ENCODE measurements at places on chromosomes 6 and 20.

DNA sequence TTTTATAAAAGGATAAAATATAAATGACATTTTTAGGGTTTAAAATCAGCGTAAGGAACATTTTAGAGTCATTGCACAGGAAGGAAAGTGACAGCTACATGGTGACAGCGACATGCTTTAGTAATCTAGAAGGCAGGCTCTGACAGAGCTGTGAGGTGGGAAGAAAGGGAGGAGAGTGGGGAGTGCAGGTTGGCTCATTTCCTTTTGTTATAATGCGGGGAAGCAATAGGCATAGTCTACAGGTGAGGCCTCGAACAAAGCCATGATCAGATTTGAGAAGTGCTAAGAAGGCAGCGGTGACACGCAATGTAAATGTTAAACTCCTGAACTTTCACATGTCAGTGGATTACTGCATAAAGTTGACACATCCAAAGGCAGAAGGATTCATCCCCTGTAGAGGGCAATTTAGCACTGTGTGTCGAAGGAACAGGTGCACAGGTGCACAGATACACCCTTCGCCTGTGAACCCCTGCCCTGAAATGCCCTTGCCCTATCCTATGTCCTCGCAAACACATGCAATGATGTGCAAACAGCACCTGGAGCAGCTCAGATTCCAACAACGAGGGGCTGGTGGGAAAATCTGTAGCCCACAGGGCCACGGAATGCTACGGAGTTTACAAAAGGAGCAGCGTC, 32.4 kb upstream of the SMOC2 start:
- DNase-seq: no peak

DNA sequence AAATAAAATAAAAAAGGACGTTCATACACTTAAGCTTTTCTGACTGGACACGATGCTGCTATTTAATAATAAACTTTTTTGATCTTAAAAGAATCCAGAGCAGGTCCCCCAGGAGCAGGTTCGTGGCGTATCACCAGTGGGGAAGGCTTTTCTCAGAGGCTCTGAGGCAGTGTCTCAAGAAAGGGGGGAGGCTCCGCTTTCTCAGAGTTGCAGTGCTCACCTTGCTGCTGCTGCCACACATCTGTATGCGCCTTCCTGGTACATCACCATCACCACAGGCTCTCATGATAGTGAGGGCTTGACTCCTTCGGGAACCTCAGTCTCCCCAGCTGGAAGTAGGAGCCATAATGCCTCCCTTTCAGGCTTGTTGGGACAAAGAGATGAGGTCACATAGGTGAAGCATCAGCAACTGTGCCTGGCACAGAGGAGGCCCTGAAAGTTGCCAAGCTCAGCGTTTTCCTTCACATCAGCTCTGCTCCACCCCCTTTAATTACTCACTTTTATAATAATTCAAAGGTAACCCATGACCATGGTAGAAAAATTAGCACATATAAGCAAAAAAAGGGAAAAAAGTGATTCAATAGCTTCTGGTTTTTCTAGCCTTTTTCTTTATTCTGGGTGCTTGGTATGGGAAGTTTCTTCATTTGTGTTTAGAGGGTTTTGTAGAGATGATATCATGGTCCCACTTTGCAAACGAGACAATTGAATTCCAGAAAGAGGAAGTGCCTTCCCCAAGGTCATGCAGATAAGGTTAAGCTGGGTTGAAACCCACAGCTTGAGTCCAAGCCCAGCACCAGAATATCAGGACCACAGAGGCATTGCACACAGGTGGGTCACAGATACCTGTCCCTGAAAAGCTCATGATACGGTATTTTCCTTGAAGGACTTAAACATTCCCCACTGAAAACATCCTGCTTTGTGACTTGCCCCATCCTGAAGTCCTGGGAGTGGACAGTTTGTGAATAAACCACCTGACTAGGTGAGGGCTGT, 24.5 kb downstream of the SRSF3 start:
- no peak for DNase-seq

- DNase-seq: no peak
Observed at GRCh38 chr6:136769124-136769523, 23.2 kb downstream of the MAP3K5 start.

DNA sequence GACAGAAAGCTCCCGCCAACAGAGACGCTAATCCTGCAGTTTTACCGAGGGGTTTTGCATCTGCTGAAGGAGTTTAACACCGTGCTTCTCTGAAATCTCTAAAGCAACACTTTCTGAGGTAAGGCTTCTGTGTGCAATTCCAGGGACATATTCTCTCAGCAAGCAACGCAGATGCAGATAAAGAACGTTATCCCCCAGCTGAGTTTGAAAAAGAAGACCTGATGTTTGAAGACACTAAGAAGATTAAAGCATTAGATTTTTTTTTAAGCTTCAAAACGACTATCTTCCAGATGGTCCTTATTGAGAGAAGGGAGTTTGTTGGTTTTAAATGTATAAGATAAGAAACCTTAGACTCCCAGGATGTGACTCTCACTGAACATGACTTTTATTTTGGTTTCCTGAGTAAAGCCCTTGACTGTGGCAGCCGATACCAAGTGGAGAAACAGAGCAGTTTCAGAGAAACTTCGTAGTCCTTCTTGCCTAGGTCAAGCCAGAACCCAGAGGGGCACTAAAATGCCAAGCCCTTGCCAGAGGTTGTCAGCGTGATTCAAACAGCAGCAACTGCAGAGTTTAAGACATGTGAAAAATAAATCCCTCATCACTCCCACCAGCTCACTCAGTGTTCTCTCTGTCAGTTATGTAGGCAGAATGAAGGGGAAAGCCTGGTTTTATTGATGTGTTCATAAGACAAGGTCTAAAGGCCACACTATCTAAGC, 353.3 kb upstream of the CNR1 start:
- no peak for DNase-seq

DNA sequence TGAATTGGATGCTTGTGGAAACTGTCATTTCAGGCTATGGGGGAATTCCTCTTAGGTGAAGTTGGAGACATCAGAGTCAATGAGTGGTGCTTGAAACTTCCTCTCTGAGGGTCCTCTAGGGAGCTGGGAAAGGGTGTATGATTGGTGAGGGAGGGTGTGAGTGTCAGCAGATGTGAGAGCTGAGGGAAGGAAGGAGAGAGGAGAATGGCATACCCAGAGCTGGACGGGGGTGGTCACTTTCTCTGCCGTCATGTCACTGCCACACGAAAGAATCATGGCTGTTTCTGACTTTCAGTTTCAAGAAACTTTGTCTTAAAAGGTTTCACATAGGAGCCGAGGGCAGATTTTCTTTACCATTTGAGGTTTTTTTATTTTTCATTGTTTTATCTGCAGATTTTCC, 50.3 kb downstream of the DEK start:
- no peak for DNase-seq

- DNase-seq: no peak
Observed at GRCh38 chr6:131101911-131102680, 33.2 kb upstream of the AKAP7 start.

DNA sequence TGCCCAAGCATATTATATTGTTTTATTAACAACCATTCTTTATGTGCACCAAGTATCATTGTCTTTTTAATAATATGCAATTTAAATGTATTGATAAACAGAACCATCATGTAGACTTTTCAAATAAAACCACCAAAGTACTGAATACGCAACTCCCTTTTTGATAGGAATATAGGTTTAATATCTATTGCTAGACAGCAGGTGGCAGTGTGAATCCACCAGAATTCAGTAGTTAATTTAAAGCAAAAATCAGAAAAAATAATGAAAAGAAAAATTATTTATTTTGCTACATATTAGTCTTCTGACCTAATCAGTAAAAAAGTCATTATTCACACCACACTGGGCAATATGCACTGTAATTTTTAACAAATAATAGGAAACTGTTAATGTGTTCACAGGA, 143.7 kb downstream of the KLHL32 start:
- DNase-seq: no peak

- no peak for DNase-seq
Observed at GRCh38 chr6:130975325-130975724, 87.7 kb downstream of the EPB41L2 start.

DNA sequence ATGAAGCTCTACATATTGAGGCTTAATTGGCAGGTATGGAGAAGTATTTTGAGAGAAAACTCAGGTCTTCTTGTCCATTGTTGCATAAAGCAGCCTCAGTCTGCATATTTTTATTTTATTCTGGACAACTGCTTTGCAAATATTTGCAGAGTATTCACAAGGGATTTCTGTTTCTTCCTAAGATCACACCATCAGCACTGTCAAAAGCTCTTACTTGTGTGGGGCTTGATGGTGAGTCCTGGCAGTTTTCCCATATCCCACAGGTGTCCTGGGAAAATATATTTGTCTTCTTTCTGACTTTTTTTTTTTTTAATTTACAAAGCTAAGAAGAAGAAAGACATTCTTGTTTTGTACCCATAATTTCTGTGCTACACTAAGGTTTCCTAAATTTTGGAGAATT, 16.9 kb upstream of the MLIP start:
- DNase-seq: no peak

DNA sequence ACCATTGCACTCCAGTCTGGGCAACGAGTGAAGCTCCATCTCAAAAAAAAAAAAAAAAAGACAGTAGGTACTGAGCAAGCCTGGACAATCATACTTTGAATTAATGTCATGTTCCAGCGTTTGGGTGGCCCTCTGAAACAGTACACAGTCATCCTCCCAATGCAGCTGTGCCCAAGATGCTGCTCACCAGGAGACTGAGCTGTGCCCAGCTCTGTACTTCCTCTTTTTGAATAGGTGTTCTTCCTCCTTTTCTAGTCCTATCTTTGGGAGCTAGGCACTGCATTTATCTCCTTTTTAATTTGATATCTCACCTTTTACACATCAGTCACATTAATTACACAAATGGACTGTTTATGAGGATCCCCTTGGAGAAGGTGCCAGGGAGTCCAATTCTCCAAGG, 101.5 kb downstream of the RPP40 start:
- DNase-seq: no peak

- no peak for DNase-seq
Observed at GRCh38 chr20:44409132-44409600, 53.7 kb downstream of the HNF4A start.

DNA sequence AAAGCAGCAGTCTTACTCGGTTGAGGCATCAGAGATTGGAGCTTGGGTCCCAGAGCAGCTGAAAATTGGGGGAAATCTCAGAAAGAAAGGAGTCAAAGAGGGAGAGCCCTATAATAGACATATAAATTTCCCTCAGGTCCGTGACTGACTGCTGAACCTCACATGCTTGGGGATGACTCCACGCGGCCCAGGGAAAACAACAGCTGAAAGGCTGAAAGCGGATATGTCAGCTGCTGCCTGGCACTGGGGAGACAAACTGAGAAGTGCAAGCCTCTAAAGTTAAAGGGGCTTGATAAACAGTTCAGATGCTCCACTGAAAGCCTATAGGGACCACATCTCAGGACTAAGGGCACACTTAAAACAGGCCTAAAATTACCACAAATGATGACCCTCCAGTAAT, 255.9 kb upstream of the RIN2 start:
- DNase-seq: peak; percentile 46

DNA sequence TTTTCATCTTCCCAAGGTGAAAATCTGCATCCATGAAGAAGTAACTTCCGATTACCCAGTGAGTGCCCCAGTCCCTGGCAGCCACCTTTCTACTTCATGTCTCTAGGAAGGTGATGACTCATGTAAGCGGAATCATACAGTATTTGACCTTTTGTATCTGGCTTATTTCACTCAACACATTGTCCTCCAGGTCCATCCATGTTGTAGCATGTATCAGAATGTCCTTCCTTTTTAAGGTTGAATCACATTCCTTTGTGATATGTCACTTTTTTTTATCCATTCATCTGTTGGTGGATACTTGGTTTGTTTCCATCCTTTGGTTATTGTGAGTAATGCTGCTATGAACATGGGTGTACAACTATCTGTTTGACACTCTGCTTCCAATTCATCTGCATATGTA, 176.3 kb upstream of the CDYL start:
- DNase-seq: no peak

DNA sequence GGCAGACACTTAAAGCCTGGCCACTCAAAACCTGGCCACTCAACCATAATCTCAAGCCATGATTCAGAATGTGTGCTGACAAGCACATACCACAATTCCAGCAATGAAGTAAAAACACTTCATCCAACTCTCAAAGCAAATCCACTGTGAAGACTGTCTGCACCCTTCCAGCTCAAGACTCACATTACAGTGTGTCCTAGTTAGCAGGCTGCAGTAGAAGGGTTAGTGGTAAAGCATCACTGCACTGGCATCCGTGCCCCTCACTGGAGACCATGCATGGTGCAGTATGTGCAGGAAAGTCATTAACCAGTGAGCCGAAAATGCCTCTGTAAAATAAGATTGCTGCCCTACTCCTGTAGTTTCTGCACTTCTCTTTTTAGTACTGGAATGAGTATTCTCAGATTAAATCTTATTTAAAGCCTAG, 43.4 kb downstream of the SLC23A2 start:
- DNase-seq: no peak

DNA sequence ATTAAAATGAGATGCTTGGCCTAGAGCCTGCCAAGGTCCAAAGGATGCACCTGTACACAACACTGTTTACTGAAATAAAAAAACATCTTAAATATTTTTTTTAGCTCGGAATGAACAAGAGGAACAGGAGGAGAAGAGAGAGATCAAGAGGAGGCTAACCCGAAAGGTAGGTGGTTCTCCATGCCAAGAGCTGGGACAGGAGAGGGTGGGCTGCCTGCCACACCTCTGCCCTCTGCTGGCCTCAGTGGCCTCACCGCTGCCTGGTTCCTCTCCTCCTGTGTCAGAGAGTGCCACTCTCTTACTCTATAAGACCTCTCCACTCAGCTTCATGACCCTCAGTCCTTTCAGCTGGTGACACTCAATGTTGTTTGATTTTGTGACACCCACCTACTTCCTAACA, 50.2 kb downstream of the TBC1D7 start:
- no peak for DNase-seq

DNA sequence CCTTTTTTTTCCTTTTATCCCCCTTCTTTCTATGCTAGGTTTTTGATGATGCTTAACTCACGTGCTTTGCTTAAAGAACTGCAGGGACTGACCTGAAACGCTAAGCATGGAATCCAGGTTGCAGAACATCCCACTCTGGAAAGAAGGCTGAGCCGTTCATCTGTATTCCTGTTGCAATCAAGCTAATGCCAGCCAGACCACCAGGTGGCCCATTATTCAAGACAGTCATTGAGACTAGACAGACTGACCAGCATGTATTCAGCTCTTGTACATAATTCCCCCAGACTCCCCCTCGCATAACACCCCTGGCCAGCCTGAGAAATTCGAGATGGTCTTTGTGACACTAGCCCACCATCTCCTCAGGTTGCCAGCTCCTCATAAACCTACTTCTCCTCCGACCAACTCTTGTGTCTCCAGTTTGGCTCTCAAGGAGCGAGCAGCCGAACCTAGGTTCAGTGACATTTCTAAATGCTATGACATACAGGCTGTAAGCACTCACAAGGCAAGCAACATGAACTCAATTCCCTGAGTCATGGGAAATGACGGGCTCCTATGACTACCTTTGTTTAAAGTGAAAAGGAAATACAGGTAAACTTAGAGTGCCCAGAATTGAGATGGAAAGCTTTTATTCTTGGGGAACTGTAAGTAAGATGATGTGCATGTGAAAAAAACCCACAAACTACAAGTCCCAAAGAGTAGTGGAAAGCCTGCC, 309.3 kb upstream of the CDYL start:
- no peak for DNase-seq

- no peak for DNase-seq
Observed at GRCh38 chr20:44069203-44070011, 117.6 kb downstream of the JPH2 start.

Data from left hindlimb (tissue), 1 donor.